HAP-1 (cell line): ENCODE measurements at places on chromosomes 4 and X.

- no peak for DNase-seq
Observed at GRCh38 chr4:86250619-86251018, 109.2 kb downstream of the MAPK10 start.

DNA sequence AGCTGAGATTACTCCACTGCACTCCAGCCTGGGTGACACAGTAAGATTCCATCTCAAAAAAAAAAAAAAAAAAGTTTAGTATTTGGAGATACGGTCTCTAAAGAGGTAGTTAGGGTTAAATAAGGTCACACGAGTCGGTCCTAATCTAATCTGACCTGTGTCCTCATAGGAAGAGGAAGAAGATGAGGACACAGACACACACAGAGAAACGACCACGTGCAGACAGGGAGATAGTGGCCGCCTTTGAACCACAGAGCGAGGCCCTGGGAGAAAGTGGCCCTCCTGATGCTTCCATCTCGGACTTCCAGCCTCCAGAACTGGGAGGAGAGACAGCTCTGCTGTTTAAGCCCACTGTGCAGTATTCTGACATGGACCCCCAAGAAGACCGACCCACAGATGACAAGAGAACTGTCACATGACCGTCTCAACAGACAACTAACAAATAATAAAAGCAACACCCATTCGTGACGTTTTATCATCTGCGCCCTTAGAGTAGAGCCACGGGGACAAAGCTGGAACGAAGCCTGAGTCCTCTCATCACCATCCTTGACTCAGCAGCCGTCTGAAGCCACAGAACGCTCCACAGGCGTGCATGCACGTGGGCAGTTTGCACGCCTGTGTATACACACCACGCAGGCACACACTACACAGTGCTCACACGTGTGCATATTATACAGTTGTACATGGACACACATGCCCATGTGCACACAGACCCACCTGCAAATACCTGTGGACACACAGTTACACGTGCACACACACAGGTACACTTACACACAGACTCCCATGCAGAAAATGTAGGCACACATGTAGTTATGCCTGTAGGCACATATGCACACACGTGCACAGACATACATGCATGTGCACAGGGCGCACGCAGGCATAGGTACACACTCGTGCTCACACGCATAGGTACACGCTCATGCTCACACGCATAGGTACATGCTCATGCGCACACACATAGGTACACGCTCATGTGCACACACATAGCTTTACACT, 51.7 kb downstream of the FAM53A start:
- no peak for DNase-seq

DNA sequence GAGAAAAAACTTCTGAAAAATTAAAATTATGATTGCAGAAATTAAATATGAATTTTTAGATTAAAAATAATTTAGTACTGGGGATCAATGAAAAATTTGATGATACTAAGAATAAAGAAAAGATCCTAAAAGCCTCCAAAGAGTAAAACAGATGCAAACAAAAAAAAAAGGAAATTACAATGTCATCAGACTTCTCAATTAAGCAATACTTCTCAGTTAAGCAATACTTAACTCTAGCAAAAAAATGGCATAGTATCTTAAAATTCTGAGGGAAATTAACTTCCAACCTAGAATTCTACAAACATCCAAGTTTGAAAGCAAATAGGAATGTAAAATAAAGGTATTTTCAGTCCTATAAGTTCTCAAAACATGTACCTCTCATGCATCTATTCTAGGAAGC, 141.2 kb upstream of the INTU start:
- DNase-seq = no peak

GRCh38 chrX:135984791-135985156, 461 bp upstream of the SLC9A6 start:
- no peak for DNase-seq

- DNase-seq = no peak
Observed at GRCh38 chr4:118180776-118181175, 146.5 kb downstream of the NDST3 start.

- peak; percentile 65 for DNase-seq
Observed at GRCh38 chr4:8050555-8051206, 107.9 kb downstream of the ABLIM2 start.

- DNase-seq = no peak
Observed at GRCh38 chrX:48894891-48895290, 2.7 kb downstream of the TIMM17B start.

DNA sequence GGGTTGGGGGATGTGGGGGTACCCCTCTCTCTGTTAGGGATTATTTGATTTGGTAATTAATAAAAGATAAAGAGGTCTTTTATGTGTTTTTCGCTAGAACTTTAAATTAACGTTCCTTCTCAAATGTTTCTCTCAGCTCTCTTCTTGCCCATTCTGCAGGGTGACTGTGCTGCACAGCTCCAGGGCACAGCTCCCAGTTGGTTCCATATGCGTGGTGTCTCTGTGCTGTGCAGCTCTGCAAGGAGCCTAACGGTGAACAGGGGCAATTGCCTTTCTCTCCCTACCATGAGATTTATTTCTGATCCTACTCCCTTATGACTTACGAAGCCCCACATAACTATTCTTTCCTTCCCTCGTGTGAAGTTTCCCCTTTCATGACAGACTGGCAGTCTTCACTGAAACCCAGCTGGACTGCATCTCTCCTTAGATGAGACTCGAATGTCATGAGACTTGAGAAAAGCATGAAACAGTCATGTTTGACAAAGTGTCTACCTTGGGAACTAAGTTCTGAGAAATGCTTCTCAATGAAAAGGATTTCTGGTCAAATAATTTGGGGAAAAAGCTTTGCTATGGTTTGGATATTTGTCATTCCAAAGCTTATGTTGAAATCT, 50.2 kb upstream of the SPRY1 start:
- no peak for DNase-seq

GRCh38 chrX:153926858-153927671, 1.0 kb upstream of the ARHGAP4 start:
- peak; percentile 73 for DNase-seq

DNA sequence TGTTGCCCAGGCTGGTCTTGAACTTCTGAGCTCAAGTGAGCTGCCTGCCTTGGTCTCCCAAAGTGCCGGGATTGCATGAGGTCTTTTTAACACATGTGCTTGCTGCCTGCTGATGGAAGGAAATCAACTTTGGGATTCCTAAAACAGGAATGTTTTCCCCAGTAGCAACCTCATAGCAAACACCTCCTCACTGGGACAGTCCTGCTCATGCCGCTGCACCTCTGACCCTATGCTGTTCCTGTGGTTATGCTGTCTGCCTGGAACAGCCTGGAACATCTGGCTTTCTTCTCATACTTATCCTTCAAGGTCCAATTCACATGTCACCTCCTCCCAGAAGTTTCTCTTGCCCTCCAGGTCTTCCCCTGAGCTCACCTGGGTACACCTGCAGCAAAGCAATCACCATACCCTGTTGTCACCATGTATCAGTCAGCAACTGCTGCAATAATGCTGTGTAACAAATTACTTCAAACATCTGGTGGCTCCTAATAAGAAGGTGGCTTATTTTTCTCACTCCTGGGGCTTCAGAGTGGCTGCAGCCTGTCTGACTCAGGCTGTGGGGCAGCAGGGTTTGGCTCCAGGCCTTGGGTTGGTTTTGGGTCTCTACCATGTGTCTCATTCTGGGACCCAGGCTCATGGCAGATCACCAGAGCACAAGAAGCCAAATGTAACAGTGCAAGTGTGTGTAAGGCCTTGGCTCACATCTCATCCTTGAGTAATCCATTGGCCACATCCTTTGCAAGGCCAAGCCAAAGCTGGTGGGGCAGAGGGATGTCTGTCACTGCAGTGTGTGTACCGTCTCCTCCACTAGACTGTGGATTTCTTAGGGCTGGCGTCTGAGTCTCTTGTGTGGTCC, 59.4 kb upstream of the SORCS2 start:
- no peak for DNase-seq
